Activated CD8-positive, alpha-beta memory T cell treated with anti-CD3 and anti-CD28 coated beads for 36 hours (primary cell): ENCODE measurements at places on chromosomes 1 and 21. TPM values are rescaled to one million over a fixed set of nuclear protein-coding genes. Genes with fewer than 3 reads are reported as not detected.

APCS gene
- not detected for total RNA-seq

CELA3B gene
- not detected for total RNA-seq

ADAMTSL4 gene
- total RNA-seq, result not detected

KCND3 gene
- total RNA-seq, result not detected

CTTNBP2NL gene
- 3.2 TPM for total RNA-seq

PRELP gene
- not detected for total RNA-seq

FAM72C gene
- total RNA-seq, result 6.9 TPM

NUP210L gene
- total RNA-seq, result not detected

SAMSN1 gene
- total RNA-seq, result 92.3 TPM

KCNE1 gene
- total RNA-seq, result 0.15 TPM

KLHDC7A gene
- not detected for total RNA-seq

MIGA1 gene
- 8.9 TPM for total RNA-seq

AQP10 gene
- total RNA-seq, result not detected

GPR161 gene
- 0.46 TPM for total RNA-seq

OR14K1 gene
- total RNA-seq, result not detected

CFHR1 gene
- not detected for total RNA-seq

PIK3R3 gene
- 4.1 TPM for total RNA-seq

PPIAL4G gene
- total RNA-seq, result 0.06 TPM

C1orf185 gene
- not detected for total RNA-seq

FTCD gene
- total RNA-seq, result not detected

CHI3L2 gene
- total RNA-seq, result 2.1 TPM

ACTN2 gene
- total RNA-seq, result not detected

PTCH2 gene
- 0.51 TPM for total RNA-seq

PKP1 gene
- total RNA-seq, result not detected

PARS2 gene
- 8.5 TPM for total RNA-seq

AGBL4 gene
- not detected for total RNA-seq

PTPN22 gene
- 73.3 TPM for total RNA-seq

PLA2G2F gene
- total RNA-seq, result not detected

PIGR gene
- total RNA-seq, result 1.0 TPM

TOMM20 gene
- 123 TPM for total RNA-seq

FNDC10 gene
- total RNA-seq, result 3.2 TPM

FHAD1 gene
- total RNA-seq, result not detected

GIPC2 gene
- total RNA-seq, result 0.21 TPM

PLA2G2C gene
- total RNA-seq, result not detected
